ENCODE measurements at places on chromosomes 16 and 17. TPM values are rescaled to one million over a fixed set of nuclear protein-coding genes. Genes with fewer than 3 reads are reported as not detected.

GRCh38 chr17:68511671-68512246 is 471 bp upstream of the PRKAR1A start:
- H3K4me3 ChIP-seq = peak overlapping the region; percentile 98
- H3K4me1 ChIP-seq = peaks cover 66% of the 10 kb centered on the region
- peak overlapping the region; percentile 94 for H3K27ac ChIP-seq

DNA sequence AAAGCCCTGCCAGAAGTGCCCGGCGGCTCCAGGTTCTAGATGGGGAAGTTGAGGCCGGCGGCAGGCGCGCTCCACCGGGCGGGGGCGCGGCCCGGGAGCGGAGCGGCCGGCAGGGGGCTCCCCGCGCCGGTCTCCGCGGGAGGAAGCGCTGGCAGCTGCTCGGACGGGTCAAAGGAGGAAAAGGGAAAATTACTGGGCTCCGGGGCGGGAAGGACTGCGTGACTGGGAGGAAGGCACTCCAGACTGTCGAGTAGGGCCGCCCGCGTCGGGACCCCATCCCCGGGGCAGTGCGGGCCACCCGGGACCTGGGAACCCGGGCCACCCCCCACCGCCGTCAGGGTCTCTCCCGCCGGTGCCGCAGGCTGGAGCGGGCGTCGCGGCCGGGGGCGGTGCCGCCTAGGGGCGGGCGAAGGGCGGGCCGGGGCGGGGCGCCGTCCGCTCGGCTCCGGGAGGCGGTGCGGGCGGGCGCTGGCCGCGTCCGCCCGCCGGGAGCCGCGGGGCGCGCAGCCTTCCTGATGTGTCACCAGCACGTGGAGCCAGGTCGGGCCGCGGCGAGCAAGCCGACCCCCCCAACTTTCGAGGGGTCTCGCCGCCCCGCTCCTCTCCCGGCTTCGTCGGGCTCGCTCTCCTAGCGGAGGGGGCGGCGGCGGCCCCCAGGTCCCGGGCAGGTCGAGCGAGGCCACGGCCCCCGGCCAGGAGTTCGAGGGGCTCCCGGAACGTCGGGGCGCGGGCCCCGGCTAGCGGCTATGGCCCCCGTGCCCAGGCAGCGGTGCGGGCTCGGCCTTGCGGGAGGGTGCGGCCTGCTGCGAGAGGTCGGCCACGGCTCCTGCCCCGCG is 167.5 kb downstream of the RAB11FIP4 start:
- peak overlapping the region; percentile 61 for H3K4me3 ChIP-seq
- peaks cover 16% of the 10 kb centered on the region for H3K4me1 ChIP-seq
- DNase-seq = peak; percentile 60
- no peaks in the 10 kb centered on the region for H3K36me3 ChIP-seq
- H3K27me3 ChIP-seq = peaks cover 30% of the 10 kb centered on the region

The HSF4 gene
- 107 TPM for total RNA-seq

The SPAG7 gene
- total RNA-seq = 58.2 TPM

DNA sequence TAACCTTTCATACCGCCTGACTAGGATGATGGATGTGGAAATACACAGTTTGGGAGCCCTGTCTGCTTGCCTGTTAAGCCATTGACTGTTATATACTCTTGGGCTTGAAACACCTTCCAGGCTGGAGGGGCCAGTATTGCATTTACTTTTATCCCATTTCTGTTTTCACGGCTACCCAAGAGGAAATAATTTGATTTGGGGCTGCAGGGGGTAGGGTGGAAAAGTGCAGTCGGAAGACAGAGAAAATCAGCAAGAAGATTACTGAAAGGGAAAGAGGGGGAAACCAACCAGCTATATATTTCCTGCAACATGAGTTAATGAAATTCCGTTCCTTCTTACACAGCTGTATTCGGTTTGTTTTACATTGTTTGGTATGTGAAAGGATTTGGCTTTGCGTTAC is 202.5 kb downstream of the CDH13 start:
- H3K4me1 ChIP-seq = no peaks in the 10 kb centered on the region
- peaks cover 2% of the 10 kb centered on the region for H3K27me3 ChIP-seq
- H3K4me3 ChIP-seq = no peak overlapping the region
- no peak overlapping the region for H3K27ac ChIP-seq
- no peak for DNase-seq

The SOCS1 gene
- 136 TPM for total RNA-seq

DNA sequence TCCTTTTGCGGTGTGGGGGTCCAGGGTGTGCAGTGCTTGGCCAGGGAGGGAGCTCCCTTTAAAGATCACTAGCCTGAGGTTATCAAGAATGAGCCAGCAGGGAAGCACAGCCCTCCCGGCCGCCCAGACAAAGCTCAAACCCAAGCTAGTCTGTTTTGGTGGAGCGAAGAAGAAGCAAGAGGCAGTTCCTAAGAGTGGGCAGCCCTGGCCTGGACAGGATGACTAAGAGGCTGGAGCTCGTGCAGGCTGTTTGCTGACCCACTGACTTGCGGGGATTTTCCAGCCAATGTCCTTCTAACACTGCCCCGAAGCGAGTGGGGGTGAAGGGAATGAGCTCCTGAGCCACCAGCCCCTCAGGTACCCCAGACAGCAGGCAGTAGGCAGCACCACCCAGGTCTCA is 134.4 kb downstream of the COPRS start:
- no peaks in the 10 kb centered on the region for H3K36me3 ChIP-seq
- peaks cover 8% of the 10 kb centered on the region for H3K27me3 ChIP-seq
- no peak overlapping the region for H3K27ac ChIP-seq
- no peak for DNase-seq
- no peaks in the 10 kb centered on the region for H3K4me1 ChIP-seq
- no peak overlapping the region for H3K4me3 ChIP-seq

GRCh38 chr17:64491034-64491860 is 5.6 kb downstream of the POLG2 start:
- peaks cover 52% of the 10 kb centered on the region for H3K36me3 ChIP-seq
- H3K4me3 ChIP-seq = no peak overlapping the region
- H3K4me1 ChIP-seq = peaks cover 42% of the 10 kb centered on the region

The GPR139 gene
- total RNA-seq = not detected

The HOXB8 gene
- not detected for total RNA-seq

- H3K36me3 ChIP-seq = peaks cover 20% of the 10 kb centered on the region
- no peaks in the 10 kb centered on the region for H3K27me3 ChIP-seq
- H3K4me3 ChIP-seq = no peak overlapping the region
- peaks cover 17% of the 10 kb centered on the region for H3K4me1 ChIP-seq
- H3K27ac ChIP-seq = no peak overlapping the region
- no peak for DNase-seq
Observed at GRCh38 chr17:15981646-15982580, 17.6 kb downstream of the ZSWIM7 start.

- no peaks in the 10 kb centered on the region for H3K36me3 ChIP-seq
- DNase-seq = no peak
- no peak overlapping the region for H3K27ac ChIP-seq
Observed at GRCh38 chr17:62809656-62810055, 1.5 kb upstream of the MARCHF10 start.

- no peak overlapping the region for H3K4me3 ChIP-seq
- no peak for DNase-seq
- peaks cover 6% of the 10 kb centered on the region for H3K4me1 ChIP-seq
- H3K36me3 ChIP-seq = peaks cover 67% of the 10 kb centered on the region
- H3K27ac ChIP-seq = peak overlapping the region; percentile 8
Observed at GRCh38 chr16:69365901-69366300, 14.3 kb upstream of the TMED6 start.

- no peaks in the 10 kb centered on the region for H3K27me3 ChIP-seq
- no peak overlapping the region for H3K4me3 ChIP-seq
- peaks cover under 1% of the 10 kb centered on the region for H3K36me3 ChIP-seq
Observed at GRCh38 chr17:7881276-7882054, 7.1 kb upstream of the CHD3 start.

DNA sequence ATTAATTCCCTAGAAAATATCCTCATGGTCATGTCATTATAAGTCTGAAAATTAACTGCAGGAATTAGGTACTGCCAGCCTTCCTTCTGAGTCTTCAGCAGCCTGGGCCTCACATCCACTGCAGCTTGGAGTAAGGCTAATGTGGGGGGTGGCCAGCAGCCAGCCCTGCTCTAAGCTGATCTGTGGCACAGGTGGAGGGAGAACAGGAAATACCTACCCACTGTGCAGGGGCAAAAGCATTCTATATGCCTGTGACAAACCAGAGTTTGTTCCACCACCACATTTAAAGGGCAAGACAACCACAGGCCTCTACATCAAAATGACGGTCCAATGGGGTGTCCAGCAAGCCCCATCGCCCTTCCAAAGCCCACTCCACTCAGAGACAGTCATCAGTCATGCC is 9.4 kb downstream of the NPRL3 start:
- no peak overlapping the region for H3K4me3 ChIP-seq
- no peak for DNase-seq
- no peak overlapping the region for H3K27ac ChIP-seq
- peaks cover 23% of the 10 kb centered on the region for H3K4me1 ChIP-seq
- no peaks in the 10 kb centered on the region for H3K36me3 ChIP-seq

DNA sequence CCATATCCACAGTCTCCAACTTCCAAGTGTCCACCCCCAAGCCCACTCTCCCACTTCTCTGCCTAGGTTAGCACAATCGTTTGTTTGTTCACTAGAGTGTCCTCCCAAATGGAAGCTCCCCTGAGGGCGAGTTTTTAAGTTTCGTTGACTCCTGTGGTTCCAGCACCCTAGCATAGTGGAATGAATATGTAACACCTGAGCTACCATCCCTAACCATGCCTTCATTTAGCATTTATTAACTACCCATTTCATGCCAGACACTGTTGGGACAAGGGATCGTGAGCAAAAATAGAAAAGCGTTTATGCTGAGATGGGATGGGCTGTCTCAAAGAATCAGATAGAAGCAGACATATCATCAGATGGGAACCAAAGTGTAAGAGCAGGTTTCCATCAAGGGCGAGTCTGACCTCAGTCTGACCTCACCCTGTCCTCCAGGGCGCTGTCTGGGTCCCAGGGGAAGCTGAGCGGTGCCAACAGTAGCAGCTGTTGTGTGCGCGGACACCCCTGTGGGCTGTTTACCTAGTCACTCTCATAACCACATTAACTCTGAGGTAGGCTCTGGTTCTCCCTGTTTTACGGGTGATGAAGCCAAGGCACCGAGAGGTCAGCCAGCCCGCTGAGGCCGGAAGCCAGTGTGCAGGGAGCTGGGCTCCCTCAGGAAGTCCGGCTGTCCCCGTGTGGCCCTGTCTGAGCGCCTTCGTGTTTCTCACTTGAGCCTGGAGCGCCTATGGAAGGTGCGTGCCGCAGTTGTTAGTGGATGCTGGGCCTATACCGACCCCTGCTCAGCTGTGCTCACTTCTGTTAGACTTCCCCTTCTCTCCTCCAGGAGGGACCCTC is 6.2 kb downstream of the CNP start:
- no peaks in the 10 kb centered on the region for H3K27me3 ChIP-seq
- no peak for DNase-seq
- H3K36me3 ChIP-seq = peaks cover 79% of the 10 kb centered on the region
- no peak overlapping the region for H3K27ac ChIP-seq

The FOXL1 gene
- total RNA-seq = not detected

GRCh38 chr16:11640987-11641817 is 27.1 kb upstream of the SNN start:
- no peak overlapping the region for H3K27ac ChIP-seq
- H3K36me3 ChIP-seq = no peaks in the 10 kb centered on the region
- H3K4me1 ChIP-seq = peaks cover 2% of the 10 kb centered on the region
- peak; percentile 41 for DNase-seq

The DPEP1 gene
- not detected for total RNA-seq

- DNase-seq = no peak
- H3K4me3 ChIP-seq = no peak overlapping the region
- no peaks in the 10 kb centered on the region for H3K36me3 ChIP-seq
- no peaks in the 10 kb centered on the region for H3K4me1 ChIP-seq
- H3K27ac ChIP-seq = no peak overlapping the region
Observed at GRCh38 chr16:69495821-69496220, 69.9 kb upstream of the NFAT5 start.

- no peaks in the 10 kb centered on the region for H3K4me1 ChIP-seq
- H3K36me3 ChIP-seq = no peaks in the 10 kb centered on the region
- no peak overlapping the region for H3K27ac ChIP-seq
- no peak overlapping the region for H3K4me3 ChIP-seq
- no peak for DNase-seq
Observed at GRCh38 chr17:14664511-14664910, 363.6 kb downstream of the HS3ST3B1 start.

- no peaks in the 10 kb centered on the region for H3K4me1 ChIP-seq
- H3K27ac ChIP-seq = no peak overlapping the region
- no peak overlapping the region for H3K4me3 ChIP-seq
- no peaks in the 10 kb centered on the region for H3K27me3 ChIP-seq
Observed at GRCh38 chr16:75861311-75862097, 135.2 kb upstream of the CPHXL start.

The CSH1 gene
- not detected for total RNA-seq

The NLRC5 gene
- total RNA-seq = 259 TPM

- H3K36me3 ChIP-seq = no peaks in the 10 kb centered on the region
- H3K4me3 ChIP-seq = no peak overlapping the region
- H3K27me3 ChIP-seq = peaks cover 3% of the 10 kb centered on the region
- H3K27ac ChIP-seq = no peak overlapping the region
- H3K4me1 ChIP-seq = no peaks in the 10 kb centered on the region
Observed at GRCh38 chr17:73765824-73766563, 121.7 kb upstream of the SDK2 start.

- no peak overlapping the region for H3K4me3 ChIP-seq
- peaks cover 23% of the 10 kb centered on the region for H3K27me3 ChIP-seq
- no peaks in the 10 kb centered on the region for H3K4me1 ChIP-seq
- no peak for DNase-seq
- H3K36me3 ChIP-seq = no peaks in the 10 kb centered on the region
Observed at GRCh38 chr17:44581868-44582267, 24.6 kb downstream of the FZD2 start.

The ORC6 gene
- 35.8 TPM for total RNA-seq

The KRTAP2-3 gene
- not detected for total RNA-seq

DNA sequence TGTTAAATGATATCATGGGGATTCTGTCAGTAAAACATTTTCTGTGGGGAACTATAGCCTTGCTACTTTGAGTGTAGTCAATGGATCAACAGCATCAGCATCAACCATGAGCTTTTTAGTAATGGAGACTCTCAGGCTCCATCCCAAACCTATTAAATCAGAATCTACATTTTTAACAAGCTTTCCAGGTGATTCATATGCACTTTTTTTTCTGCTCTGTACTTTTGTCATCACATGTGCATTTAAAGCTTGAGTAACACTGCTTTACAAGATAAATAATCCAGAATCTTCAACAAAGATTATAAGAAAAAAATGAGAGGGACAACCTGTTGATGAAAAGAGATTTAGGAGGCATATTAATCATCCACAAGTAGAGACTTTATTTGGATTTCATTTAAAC is 23.5 kb downstream of the NUP93 start:
- peaks cover 51% of the 10 kb centered on the region for H3K36me3 ChIP-seq
- H3K4me3 ChIP-seq = no peak overlapping the region
- peaks cover 6% of the 10 kb centered on the region for H3K4me1 ChIP-seq
- no peaks in the 10 kb centered on the region for H3K27me3 ChIP-seq
- no peak for DNase-seq

- H3K27ac ChIP-seq = no peak overlapping the region
- H3K4me1 ChIP-seq = no peaks in the 10 kb centered on the region
- no peak overlapping the region for H3K4me3 ChIP-seq
- no peak for DNase-seq
- no peaks in the 10 kb centered on the region for H3K27me3 ChIP-seq
- H3K36me3 ChIP-seq = no peaks in the 10 kb centered on the region
Observed at GRCh38 chr16:88495268-88495772, 42.2 kb downstream of the ZFPM1 start.
